ENCODE measurements at places on chromosomes 3 and 15.

GRCh38 chr15:58483376-58483775 is 51.6 kb downstream of the LIPC start:
- no peak for DNase-seq

DNA sequence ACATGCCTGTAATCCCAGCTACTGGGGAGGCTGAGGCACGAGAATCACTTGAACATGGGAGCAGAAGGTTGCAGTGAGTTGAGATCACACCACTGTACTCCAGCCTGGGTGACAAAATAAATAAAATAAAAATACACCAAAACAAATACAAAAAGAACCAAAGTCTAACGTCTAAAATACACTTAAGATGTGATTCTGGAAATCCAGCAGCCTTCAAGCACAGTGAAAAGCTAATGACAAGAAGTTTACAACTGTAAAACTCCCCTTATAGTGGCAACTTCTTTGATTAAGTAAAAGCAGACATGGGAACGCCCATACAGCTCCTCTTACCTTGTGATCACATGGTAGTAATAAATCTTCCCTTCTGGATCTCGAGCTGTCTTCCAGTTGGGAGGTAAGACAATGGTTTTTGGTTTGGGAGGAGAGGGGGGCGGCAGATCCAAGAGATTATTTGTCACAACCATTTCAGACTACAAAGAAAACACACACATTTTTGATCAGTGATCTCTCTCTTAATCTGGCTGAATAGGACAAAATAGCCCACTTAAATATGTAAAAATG is 62.8 kb downstream of the NBEAL2 start:
- no peak for DNase-seq

DNA sequence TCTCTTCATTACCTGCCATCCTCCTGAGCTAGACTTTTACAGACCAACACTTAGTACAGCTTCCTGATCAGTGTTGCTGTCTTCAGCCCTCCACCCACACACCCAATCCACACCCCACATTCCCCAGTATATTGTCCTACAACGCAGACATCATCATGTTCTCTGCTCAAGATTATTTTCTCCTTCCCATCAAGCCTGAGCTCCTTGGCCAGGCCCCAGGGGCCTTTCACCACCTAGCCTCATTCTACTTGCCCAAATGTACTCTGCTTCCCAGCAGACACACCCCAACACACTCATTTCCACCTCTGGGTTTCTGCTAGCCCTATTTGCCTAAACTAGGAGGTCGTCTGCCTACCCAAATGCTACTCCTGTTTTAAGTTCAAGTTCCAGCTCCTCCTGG is 37.0 kb downstream of the DAPK2 start:
- no peak for DNase-seq

GRCh38 chr3:38110314-38111050 is 26.4 kb downstream of the ACAA1 start:
- DNase-seq: no peak

- no peak for DNase-seq
Observed at GRCh38 chr15:37339856-37340255, 239.5 kb upstream of the MEIS2 start.

DNA sequence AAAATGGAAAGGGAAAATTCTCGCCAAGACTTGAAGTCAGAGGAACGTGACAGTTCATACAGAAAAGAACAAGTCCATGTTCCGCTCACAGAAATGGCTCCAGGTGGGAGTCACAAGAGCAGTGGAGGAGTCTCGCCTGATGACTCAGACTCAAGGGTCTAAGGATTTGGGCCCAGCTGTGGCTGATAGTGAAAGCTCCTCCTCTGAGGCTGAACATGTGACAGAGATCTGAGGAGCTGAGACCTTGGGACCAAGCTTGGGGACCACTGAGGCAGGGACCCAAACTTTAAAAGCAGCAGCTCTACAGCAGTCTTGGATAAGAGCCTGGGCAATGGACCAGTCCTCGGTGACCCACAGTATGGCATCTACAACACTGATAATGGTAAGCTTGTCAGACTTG is 9.3 kb upstream of the VEPH1 start:
- no peak for DNase-seq
